ENCODE measurements at places on chromosomes 7 and 10. TPM values are rescaled to one million over a fixed set of nuclear protein-coding genes. Genes with fewer than 3 reads are reported as not detected.

DNA sequence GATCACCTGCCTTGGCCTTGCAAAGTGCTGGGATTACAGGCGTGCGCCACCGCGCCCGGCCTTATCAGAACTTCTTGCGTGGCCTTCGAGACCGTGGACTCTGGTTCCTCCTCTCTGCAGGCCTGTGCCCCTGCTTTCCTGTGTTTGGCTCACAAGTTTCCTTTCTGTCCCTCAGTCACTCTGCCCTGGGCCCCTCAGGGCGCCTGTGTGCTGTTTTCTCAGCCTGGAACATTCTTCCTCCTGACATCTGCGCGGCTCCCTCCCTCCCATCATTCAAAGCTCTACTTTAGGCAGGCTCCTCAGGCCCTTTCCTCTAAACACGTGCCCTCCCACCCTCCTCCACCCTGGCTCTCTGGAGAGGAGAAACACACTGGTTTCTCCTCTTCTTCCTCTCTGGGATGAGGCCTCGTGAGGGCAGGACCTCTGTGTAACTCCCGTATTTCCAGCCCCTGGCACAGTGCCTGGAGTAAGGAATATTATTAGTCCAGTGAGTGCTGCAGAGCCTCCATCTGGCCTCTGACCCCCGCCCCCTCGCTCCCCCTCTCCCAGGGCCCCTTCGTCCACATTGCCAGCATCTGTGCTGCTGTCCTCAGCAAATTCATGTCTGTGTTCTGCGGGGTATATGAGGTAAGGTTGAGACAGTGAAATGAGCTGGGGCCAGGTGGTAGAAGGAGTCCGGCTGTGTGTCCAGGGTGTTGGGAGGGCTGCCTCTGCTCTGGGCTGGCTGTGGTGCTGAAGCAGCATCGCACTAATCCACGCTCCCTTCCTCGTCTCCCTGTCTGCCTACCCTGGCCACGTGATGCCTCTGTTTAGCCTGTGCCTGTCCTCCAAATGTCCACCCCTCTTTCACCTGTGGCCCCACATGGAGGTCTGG, 7.1 kb downstream of the CLCN1 start:
- no peak for DNase-seq

- no peak for DNase-seq
Observed at GRCh38 chr10:118357841-118358240, 15.7 kb upstream of the FAM204A start.

- DNase-seq: no peak
Observed at GRCh38 chr10:20202337-20202736, 386.1 kb downstream of the PLXDC2 start.

RET gene
- 1.3 TPM for total RNA-seq

Data from omental fat pad (tissue), 4 donors.